Glutamatergic neuron (in vitro differentiated cells): ENCODE measurements at places on chromosomes 3 and 15.

DNA sequence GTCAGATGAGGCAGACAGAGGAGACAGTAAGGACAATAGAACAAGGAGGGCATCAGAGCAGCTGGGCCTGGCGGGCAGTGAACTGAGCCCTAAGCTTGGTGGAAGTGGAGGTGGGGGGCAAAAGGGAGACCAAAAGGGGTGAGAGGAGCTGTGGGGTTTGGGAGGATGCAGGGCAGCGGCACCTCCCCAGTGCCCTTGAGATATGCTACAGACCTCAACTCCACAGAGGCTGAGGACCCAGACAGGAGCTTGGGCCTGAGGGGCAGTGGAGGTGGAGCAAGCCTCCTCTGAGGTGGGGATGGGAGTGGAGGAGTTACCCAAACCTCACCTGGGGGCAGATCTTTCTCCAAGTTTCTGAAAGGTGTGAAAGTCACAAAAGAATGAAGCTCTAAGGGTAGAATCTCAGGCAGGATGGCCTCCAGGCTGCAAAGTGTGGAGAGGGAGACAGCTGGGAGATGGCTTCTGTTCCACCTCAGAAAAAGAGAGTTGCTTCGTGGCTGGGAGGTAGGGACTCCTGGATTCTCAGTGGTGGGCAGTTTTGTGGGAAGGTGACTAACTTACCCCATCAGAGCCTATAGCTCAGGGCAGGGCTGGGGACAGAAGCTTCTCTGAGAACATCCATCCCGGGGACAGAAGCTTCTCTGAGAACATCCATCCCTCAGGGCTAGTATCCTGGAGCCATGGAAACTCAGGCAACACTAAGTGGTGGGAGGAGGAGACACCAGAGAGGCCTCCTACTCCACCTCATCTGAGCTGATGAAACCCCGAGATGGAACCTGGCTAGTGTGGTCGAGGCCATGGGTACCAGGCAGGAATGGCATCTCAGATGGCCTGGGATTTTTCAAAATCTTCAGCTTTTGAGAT lies 2.3 kb upstream of the CLK3 start:
- no peak for DNase-seq

GRCh38 chr15:92336419-92336987 lies 57.2 kb upstream of the ST8SIA2 start:
- no peak for DNase-seq

- peak; percentile 38 for DNase-seq
Measured at GRCh38 chr3:141845407-141846049, 30.9 kb upstream of the ATP1B3 start.

DNA sequence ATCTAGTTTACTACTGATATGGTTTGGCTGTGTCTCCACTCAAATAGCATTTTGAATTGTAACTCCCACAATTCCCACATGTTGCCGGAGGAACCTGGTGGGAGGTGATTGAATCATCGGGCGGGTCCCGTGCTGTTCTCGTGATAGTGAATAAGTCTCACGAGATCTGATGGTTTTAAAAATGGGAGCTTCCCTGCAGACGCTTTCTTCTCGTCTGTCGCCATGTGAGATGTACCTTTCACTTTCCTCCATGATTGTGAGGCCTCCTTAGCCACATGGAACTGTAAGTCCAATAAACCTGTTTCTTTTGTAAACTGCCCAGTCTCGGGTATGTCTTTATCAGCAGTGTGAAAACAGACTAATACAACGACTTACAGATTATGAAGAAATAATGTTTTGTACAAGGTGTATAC lies 35.6 kb upstream of the PYDC2 start:
- no peak for DNase-seq

- DNase-seq, result no peak
Measured at GRCh38 chr3:119774444-119774843, 7.5 kb upstream of the NR1I2 start.

- DNase-seq, result no peak
Measured at GRCh38 chr3:36733162-36733696, 31.1 kb downstream of the DCLK3 start.

DNA sequence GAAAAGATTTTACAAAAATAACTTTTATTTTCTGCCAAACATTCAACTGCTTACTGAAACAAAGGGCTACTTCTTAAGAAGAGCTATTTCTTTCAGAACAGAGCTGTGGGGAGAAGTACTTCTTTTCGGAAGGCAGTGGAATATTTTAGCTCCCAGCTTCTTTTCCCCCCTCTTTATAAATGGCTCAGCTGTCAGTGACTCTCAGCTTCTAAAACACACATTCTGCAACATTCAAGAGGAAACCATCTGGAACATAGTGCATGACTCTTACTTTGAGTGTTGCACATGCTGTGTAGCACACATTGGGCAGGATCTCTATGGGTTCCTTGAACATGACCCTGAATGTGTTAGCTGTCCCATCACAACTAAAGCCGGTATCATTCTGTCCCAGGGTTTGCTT lies 7.0 kb upstream of the C15orf40 start:
- no peak for DNase-seq

GRCh38 chr15:71808311-71809020 lies 1.9 kb upstream of the NR2E3 start:
- no peak for DNase-seq

GRCh38 chr3:58090351-58090750 lies 82.1 kb downstream of the FLNB start:
- DNase-seq, result no peak

DNA sequence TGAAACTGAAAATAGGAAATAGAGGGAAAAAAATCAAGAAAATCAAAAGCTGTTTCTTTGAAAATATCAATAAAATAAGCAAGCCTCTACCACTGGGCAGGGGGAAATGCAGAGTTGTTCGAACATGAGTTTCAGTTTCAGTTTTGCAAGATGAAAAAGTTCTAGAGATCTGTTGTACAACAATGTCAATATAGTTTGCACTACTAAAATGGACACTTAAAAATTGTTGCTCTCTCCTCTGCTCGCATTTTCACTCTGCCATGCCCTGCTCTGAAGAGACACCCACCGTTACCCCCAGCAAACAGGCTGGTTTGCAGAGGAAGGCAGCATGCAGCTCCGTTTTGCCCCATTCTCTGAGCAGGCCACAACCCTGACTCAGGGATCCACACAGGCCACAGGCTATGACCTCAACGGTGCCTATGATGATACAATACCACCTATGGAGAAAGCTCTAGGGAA lies 64.5 kb downstream of the ZNF148 start:
- no peak for DNase-seq

DNA sequence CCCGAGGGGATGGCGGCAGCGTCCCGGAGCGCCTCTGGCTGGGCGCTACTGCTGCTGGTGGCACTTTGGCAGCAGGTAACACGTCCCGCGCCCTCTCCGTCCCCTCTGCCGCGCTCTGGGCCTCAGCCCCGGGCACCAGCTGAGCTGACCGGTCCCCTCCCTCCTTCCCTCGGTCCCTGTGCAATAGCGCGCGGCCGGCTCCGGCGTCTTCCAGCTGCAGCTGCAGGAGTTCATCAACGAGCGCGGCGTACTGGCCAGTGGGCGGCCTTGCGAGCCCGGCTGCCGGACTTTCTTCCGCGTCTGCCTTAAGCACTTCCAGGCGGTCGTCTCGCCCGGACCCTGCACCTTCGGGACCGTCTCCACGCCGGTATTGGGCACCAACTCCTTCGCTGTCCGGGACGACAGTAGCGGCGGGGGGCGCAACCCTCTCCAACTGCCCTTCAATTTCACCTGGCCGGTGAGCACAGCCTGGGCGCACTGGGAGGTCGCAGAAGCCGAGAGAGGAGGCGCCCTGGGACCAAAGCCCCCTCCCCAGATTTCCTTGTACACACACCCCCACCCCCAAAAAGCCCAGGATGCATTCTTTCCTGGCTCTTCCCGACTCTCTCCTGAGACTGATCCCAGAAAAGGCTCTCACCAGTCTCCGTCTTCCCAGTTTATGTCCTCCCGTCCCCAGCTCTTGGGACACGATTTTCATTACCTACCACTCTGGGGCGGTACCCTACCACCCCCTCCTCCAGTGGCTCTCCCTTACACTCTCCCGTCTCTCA lies 705 bp downstream of the DLL4 start:
- peak; percentile 82 for DNase-seq

- DNase-seq, result no peak
Measured at GRCh38 chr3:49273825-49274532, 3.1 kb downstream of the C3orf62 start.

GRCh38 chr3:107313711-107314110 lies 63.5 kb upstream of the CCDC54 start:
- no peak for DNase-seq
